ENCODE measurements at places on chromosomes 16 and 17. TPM values are rescaled to one million over a fixed set of nuclear protein-coding genes. Genes with fewer than 3 reads are reported as not detected.
A peak's percentile ranks its signal among the peaks of the same experiment; 100 is the strongest.

DNA sequence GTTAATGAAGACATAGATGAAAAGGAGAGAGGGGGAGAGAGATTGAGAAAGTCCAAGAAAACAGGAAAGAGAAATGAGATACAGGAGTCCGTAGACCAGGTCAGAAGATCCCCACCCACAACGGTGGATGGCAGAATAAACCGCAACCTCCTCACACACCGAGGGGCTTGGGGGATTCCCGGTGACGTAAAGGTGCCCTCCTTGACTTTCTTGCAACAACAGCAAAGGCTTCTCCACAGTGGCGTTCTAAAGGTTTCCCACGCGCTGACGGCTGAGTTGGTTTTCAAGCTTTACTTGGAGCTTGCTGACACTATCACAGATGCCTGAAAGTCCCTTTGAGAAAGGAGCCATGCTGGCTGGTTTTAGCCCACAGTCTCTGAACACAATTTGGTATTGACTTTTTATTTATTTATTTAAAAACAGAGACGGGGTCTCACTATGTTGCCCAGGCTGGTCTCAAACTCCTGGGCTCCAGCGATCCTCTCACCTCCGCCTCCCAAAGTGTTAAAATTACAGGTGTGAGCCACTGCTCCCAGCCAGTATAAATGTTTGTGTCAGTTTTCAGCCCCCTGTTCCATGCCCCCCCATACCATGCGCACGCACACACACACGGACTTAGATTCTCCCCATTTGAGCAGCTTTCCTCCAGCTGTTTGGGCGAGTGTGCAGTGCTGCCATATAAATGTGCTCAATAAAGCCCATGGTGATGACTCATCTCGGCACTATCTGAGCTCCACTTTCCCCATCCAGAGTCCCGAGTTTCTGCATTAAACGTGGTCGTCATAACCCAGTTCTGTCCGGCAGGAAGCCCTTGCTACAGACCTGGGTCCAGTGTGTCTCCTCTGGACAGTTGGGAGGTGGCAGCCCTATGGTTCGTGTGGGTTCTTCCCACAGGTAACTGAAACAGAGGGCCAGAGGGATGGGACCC is 33.0 kb upstream of the SEC14L1 start:
- no peak overlapping the region for H3K4me3 ChIP-seq
- H3K36me3 ChIP-seq: no peaks in the 10 kb centered on the region
- no peaks in the 10 kb centered on the region for H3K27me3 ChIP-seq
- no peak overlapping the region for H3K27ac ChIP-seq
- DNase-seq: peak; percentile 78

ETV4 gene
- total RNA-seq: 0.72 TPM

DNA sequence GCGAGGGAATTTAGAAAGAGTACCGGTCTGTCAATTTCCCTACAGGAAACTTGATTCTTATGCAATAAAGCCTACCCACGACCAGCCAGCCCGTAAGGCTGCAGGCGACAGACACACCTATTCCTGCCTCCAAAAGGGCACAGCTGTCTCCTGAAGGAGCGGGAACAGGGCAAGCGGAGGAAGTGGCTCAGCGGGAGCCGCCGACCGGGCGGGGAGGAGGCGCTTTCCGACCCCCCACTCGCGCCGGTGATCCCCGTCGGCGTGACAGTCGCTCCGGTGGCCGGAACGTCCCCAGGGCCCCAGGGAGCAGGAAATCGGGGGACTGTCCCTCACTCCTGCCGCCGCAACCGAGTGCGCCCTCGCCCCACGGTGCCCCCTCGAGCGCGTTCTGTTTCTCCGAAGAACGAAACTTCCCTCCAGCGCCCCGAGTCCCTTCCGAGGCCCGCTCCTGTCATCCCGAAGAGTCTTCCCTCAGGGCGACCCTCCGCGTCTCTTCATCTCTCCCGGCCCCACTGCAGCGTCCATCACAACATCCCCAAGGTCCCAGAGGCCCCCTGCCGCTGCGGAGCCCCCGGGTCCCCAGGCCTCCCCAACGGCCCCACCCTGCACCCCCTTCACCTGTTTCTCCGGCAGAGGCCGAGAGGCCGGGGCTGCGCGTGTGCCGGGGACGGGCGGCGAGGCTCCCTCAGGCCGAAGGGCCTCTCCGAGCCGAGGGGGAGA is 421 bp downstream of the STAT3 start:
- peaks cover 6% of the 10 kb centered on the region for H3K36me3 ChIP-seq
- DNase-seq: peak; percentile 47
- peaks cover 24% of the 10 kb centered on the region for H3K4me1 ChIP-seq
- H3K27me3 ChIP-seq: no peaks in the 10 kb centered on the region
- H3K27ac ChIP-seq: peak overlapping the region; percentile 92

- H3K4me1 ChIP-seq: peaks cover 4% of the 10 kb centered on the region
- peaks cover 20% of the 10 kb centered on the region for H3K36me3 ChIP-seq
- peak; percentile 76 for DNase-seq
- H3K27ac ChIP-seq: no peak overlapping the region
- H3K27me3 ChIP-seq: no peaks in the 10 kb centered on the region
Measured at GRCh38 chr17:80422276-80422675, 7.3 kb downstream of the ENDOV start.

DNA sequence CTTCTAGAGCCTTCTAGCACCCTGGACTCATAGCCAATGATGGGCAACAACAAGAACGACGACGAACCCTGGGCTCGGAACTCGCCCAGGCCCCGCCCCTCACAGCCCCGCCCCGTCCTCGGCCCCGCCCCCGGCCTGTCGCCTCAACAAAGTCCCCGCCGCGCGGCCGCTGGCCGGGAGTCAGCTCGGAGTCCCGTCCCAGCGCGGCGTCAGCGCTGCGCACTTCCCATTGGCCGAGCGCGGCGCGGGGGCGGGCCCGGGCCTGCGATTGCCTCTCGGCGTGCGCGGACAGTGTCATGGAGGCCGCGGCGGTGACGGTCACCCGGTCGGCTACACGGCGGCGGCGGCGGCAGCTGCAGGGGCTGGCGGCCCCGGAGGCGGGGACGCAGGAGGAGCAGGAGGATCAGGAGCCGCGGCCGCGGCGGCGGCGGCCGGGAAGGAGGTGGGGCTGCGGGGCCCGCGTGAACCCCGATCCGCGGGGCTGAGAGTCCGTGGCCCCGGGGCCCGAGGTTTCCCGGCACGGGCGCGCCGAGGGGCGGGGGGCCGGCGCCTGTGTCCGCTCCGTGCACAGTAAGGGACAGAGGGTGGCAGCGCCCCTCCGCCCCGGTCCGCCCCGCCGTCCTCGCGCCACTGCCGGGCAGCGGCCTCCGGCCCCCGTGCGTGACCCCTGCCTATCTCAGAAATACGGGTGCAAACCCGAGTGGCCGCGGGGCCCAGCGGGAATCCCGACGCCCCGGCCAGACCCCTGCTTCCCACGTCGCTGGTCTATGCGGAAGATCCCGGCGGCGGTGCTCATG is at the start of gene ENGASE:
Gene ENGASE (plus strand): TSS at position 176 of the 797 bp plus-strand sequence. CDS start 121 bp downstream, at position 297.
- peaks cover 4% of the 10 kb centered on the region for H3K27me3 ChIP-seq
- H3K36me3 ChIP-seq: no peaks in the 10 kb centered on the region
- peaks cover 6% of the 10 kb centered on the region for H3K4me1 ChIP-seq
- peak within 1 kb of the TSS; percentile 86 for H3K4me3 ChIP-seq
- peak within 1 kb of the TSS; percentile 39 for H3K27ac ChIP-seq

DNA sequence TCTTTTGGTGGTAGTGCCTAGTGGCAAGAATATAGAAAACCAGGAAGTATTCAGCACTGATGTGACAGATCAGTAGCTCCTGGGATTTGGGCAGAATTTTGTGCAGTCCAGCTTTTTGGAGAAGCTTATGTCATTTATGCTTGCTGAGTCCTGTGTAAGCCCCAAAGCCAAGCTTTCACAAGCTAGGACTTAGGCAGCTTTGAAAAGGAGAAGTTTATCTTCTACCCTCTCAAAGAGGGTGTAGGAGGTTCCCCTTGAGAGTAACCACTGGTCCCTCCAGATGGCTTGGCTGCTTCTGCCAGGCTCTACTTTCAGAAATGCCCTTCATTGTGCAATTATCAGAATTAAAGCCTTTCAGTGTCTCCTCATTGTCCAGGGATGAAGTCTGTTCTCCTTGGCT is 78.8 kb downstream of the CES1 start:
- no peak for DNase-seq
- H3K36me3 ChIP-seq: no peaks in the 10 kb centered on the region
- no peaks in the 10 kb centered on the region for H3K27me3 ChIP-seq
- no peak overlapping the region for H3K4me3 ChIP-seq

GRCh38 chr17:29091606-29092289 is 48.8 kb downstream of the PIPOX start:
- H3K4me3 ChIP-seq: no peak overlapping the region
- no peak for DNase-seq
- no peak overlapping the region for H3K27ac ChIP-seq
- H3K27me3 ChIP-seq: no peaks in the 10 kb centered on the region
- peaks cover 49% of the 10 kb centered on the region for H3K36me3 ChIP-seq

DNA sequence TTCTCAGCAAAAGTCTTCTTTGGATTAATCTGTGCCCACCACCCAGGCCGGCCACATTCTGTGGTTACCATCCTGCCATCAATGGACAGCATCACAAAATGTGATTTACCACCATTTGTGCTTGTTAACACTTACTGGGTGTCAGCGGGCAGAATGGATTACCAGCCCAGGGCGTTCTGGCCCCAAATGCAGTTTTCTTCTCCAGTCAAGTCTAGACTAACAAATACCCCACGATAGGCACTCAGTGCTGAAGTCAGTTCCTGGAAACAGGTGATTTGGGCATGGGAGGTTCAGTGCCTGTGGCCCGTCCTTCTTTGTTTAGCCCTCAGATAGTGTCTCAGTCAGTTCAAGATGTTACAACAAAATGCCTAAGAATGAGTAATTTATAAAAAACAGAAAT is 38.8 kb upstream of the PHOSPHO1 start:
- H3K36me3 ChIP-seq: no peaks in the 10 kb centered on the region
- H3K4me3 ChIP-seq: no peak overlapping the region
- peak; percentile 68 for DNase-seq

DNA sequence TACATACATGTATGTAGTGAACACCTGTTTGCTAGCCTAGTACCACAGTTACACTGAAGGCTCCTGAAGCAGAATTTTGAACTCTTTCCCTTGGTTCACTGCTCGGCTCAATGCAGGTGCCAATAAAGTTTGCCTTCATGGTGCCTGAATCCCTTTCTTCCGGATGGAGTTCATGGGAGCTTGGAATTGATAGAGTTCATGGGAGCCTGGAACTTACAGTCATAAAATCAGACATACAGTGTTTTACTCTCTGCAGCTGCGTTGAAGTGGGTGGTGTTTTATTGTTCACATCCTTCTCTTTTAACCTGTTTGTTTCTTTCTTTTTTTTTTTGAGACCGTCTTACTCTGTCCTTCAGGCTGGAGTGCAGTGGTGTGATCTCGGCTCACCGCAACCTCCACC is 29.2 kb upstream of the ABR start:
- peaks cover 24% of the 10 kb centered on the region for H3K27me3 ChIP-seq
- no peaks in the 10 kb centered on the region for H3K4me1 ChIP-seq
- no peak overlapping the region for H3K27ac ChIP-seq
- no peak overlapping the region for H3K4me3 ChIP-seq
- H3K36me3 ChIP-seq: no peaks in the 10 kb centered on the region

- peak overlapping the region; percentile 84 for H3K27ac ChIP-seq
- peak; percentile 96 for DNase-seq
- peaks cover 9% of the 10 kb centered on the region for H3K36me3 ChIP-seq
- H3K4me1 ChIP-seq: peaks cover 20% of the 10 kb centered on the region
Measured at GRCh38 chr17:933312-934073, 46.1 kb downstream of the NXN start.

DNA sequence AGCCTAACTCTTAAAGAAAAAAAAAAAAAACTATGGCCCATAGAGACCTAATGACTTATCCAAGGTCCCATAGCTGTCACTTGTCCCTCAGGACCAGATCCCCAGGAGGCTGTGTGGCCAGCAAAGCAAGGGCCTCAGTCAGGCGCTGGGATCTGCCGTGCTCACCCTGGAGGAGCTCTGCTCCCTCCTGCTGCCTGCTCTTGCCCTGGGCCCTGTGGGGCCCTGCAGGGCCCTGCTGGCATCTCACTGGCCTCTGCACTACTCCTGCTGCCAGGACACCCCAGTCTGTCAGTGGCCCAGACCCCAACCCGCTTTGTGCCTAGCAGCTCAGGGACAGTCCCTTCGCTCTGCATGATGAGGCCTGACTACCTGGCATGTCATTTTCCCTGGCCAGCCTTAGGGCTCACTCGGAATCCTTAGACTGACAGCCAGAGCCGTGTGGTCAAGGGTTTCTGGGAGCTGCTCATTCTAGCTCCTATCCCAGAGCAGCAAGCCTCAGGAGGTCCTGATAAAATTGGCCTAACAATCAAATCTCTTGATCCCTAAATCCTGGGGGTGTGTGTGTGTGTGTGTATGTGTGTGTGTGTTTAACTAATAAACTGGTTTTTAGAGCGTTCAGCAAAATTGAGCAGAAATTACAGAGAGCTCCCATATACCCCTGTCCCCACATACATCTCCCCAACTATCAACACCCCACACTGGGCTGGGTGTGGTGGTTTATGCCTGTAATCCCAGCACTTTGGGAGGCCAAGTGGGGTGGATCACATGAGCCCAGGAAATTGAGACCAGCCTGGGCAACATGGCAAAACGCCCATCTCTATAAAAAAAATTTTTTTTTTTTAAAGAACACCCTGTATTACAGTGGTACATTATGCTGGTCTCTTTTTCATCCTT is 21.7 kb downstream of the KATNIP start:
- peaks cover 16% of the 10 kb centered on the region for H3K4me1 ChIP-seq
- no peaks in the 10 kb centered on the region for H3K27me3 ChIP-seq
- no peak for DNase-seq
- H3K36me3 ChIP-seq: peaks cover 3% of the 10 kb centered on the region

WIPF2 gene
- total RNA-seq: 8.0 TPM

DNA sequence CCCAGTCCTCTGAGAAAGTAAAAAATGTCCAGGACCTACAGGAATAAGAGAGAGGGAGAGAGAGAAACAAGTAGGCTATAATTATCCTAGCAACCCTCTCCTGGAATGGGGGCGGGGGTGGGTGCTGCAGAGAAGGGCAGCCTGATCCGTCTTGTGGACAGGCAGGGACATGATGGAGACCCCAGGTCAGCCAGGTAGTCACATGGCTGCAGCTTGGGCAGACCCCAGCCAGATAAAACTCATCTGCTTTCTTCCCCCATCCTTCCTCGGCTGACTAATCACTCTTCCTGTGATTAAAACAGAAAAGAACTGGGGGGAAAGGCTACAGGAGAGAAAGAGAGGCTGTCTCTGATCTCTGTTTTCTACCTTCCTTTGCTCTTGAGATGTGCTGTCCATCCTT is 32.6 kb downstream of the COPZ2 start:
- H3K27me3 ChIP-seq: no peaks in the 10 kb centered on the region
- H3K4me3 ChIP-seq: no peak overlapping the region
- DNase-seq: no peak
- peaks cover 20% of the 10 kb centered on the region for H3K4me1 ChIP-seq
- H3K27ac ChIP-seq: no peak overlapping the region
- no peaks in the 10 kb centered on the region for H3K36me3 ChIP-seq

- no peak overlapping the region for H3K4me3 ChIP-seq
- peaks cover 10% of the 10 kb centered on the region for H3K4me1 ChIP-seq
- no peak overlapping the region for H3K27ac ChIP-seq
- no peaks in the 10 kb centered on the region for H3K36me3 ChIP-seq
- DNase-seq: no peak
- peaks cover 27% of the 10 kb centered on the region for H3K27me3 ChIP-seq
Measured at GRCh38 chr17:77651988-77652387, 306.5 kb upstream of the TNRC6C start.

ZNF287 gene
- 8.5 TPM for total RNA-seq

GDE1 gene
- 74.3 TPM for total RNA-seq

Data from osteoblast (primary cell).